ENCODE measurements at places on chromosomes 3 and 15.

DNA sequence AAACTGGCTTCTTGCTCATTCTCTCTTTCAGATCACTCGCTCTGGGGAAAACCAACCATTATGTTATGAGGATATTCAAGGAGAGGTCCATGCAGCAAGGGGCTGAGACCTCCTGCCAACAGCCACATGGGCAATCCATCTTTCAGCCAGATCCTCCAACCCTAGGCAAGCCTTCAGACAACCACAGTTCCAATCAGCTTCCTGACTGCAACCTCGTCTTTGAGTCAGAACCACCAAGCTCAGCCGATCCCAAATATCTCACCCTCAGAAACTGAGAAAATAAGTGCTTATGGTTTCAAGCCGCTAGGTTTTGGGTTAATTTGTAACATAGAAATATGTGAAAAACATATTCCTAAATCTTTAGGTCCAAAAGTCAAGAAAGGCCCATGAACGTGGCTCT is 10.3 kb downstream of the LDHAL6B start:
- DNase-seq, result no peak

GRCh38 chr3:135324301-135324700 is 529.2 kb downstream of the EPHB1 start:
- no peak for DNase-seq

- DNase-seq, result no peak
Measured at GRCh38 chr3:108130236-108130635, 39.4 kb upstream of the CD47 start.

GRCh38 chr15:37053166-37053565 is 47.2 kb downstream of the MEIS2 start:
- no peak for DNase-seq

GRCh38 chr3:183912895-183913579 is 28.4 kb upstream of the PARL start:
- DNase-seq, result no peak

- DNase-seq, result no peak
Measured at GRCh38 chr15:65339416-65339815, 34.9 kb downstream of the RNU5B-1 start.

- no peak for DNase-seq
Measured at GRCh38 chr15:98523912-98524662, 124.3 kb upstream of the IGF1R start.

GRCh38 chr3:105944276-105944675 is 75.5 kb upstream of the CBLB start:
- no peak for DNase-seq

DNA sequence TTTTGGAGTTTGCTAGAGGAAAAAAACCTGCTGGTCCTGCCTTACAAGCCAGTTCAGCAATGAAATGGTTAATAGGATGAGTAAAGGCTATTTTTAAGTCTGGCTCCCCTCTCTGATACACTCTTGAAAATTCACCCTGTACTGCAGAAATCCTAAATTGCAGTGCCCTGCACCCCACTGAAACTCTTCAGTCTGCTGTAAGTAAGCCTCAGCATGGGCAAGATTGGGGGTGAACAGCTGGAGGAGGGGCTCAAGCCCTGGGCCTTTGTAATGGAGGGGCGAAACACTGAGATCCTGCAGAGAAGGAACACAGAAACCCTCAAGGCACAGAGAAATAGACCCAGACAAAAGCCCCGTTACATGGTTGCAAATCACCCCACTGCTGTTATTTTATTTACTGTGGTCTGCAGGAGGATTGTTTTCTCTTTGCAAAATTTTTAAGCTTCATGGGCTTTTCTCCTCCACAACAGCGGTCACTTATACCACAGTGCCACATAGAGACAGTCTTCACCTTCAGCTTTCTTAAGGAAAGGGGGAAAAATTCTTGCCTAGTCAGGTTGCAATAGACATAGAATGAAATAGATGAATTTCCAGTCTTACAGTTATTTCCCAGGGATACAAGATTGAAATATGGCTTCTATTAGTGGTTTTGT is 45.0 kb downstream of the SOX2 start:
- DNase-seq, result peak; percentile 23

Measured in NCI-H774 (cell line).